T-helper 2 cell treated with Interferon-gamma antibody and Interleukin-4, amounts not matched to agents 5 μg/mL and 100 μg/mL, for 36 hours (primary cell): ENCODE measurements at places on chromosomes 5 and 9.

DNA sequence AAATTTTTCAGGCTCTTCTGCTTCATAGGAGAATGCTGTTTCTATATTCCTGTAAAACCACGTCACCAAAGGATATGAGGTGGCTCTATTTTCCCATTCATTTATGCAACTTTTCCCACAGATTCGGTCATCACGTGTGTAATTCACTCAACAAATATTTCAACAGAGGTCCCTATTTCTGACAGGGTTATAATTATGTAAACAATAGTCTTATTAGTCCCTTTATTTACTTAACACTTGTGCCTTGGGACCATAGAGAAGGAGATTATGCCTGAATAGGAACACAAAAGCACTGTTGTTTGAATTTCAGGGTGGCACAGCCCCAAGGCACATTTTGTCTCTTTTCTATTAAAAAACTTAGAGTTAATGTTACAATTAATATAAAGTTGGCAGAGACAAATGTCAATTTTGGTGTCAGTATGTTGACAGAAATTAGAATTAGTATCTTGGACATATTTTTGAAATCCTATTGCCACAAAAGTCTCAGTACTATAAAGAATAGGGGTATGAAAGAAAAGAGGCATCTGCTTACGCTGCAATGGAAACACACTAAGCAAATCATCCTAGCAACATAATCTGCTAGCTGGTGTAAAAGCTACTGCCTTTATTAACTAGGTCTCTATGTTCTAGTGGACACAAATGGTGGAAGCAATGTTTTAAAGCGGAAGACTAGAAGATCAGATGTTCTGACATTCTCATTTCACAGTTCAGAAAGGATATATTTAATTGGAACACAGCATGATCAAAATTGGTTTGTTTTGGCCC is 229.1 kb upstream of the TBCA start:
- H3K27me3 ChIP-seq = no peaks in the 10 kb centered on the region
- H3K27ac ChIP-seq = no peak overlapping the region
- DNase-seq = no peak
- no peak overlapping the region for H3K4me3 ChIP-seq

DNA sequence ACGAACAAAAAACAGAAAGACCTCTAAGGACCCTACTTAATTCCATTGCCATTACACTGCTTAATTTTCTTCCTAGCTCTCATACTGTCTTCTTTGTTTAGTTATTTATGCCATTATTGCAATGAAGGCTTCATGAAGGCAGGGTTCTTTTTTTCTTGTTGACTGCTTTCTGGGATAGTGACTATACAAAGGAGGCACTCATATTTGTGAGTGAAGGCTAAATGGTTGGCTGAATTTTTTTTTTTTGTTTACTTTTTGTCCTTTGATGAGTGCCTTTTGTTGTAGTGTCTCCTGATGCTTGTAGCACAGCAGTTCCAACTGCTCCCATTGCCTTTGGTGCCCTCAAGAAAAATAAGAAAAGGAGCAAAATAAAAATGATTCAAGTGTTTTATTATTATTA is 17.8 kb downstream of the CTNNA1 start:
- no peak overlapping the region for H3K27ac ChIP-seq
- no peaks in the 10 kb centered on the region for H3K27me3 ChIP-seq
- H3K36me3 ChIP-seq = no peaks in the 10 kb centered on the region
- peaks cover 2% of the 10 kb centered on the region for H3K4me1 ChIP-seq

DNA sequence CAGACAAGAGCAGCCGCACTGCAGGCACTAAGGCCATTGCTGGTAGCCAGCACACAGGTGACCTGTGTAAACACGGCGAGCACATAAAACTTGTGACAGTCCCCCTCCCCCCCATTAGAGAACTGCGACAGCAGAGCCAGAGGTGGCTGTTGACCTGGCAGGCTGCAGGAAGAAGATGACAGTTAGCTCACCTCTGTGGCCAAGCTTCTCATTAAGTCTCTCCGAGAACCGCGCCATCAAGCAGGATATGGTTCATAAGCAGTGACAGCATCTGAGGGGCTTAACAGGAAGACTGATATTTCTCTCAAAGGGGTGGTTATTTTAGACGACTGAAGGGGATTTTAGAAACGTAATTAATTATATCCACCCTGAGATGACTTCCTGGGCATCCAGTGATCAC is 5.2 kb downstream of the SURF4 start:
- no peaks in the 10 kb centered on the region for H3K27me3 ChIP-seq
- peaks cover 67% of the 10 kb centered on the region for H3K36me3 ChIP-seq
- H3K4me1 ChIP-seq = peaks cover 50% of the 10 kb centered on the region
- peak overlapping the region; percentile 67 for H3K4me3 ChIP-seq
- no peak for DNase-seq

- DNase-seq = peak; percentile 30
- peaks cover 6% of the 10 kb centered on the region for H3K27me3 ChIP-seq
- no peak overlapping the region for H3K27ac ChIP-seq
- H3K4me3 ChIP-seq = no peak overlapping the region
- H3K4me1 ChIP-seq = no peaks in the 10 kb centered on the region
These were observed 36.4 kb downstream of the GLT6D1 start for GRCh38 chr9:135602789-135603481.

DNA sequence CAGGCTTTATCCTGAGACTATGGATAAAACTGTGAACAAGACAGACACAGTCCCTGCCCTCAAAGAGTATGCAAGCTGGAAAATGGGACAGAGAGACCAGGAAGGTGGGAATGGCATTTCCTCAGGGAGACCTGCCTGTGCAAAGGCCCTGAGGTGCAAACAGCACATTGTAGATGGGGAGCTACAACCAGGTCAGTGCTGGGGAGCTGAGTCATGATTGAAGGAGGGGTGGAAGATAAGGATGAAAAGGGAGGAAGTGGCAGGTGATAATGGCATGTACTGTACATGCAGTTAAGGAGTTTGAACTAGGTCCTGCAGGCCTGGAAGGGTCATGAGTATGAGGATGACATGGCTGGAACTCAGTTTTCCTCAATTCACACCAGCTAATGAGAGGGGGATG is 75.5 kb upstream of the BOD1 start:
- no peak overlapping the region for H3K27ac ChIP-seq
- H3K4me3 ChIP-seq = no peak overlapping the region
- H3K4me1 ChIP-seq = no peaks in the 10 kb centered on the region
- no peak for DNase-seq
- no peaks in the 10 kb centered on the region for H3K36me3 ChIP-seq

DNA sequence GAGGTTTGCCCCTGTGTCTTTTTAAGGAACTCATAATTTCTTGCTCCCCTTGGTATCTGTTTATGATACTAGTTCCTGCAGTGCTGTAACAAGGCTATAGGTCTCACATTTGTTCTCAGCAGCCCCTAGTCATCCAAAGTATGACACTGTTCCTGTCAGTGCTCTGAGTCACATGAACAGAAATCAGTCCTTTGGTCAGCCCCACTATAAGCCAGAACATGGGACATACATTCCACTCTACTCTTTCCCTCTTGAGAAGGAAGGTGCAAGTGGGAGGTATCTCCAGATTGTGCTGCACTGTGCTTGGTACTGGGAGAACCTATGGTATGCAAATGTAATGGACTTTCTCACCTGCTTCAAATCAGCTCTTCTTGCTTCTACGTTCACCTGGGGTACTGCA is 87.0 kb downstream of the IARS1 start:
- no peaks in the 10 kb centered on the region for H3K27me3 ChIP-seq
- no peaks in the 10 kb centered on the region for H3K4me1 ChIP-seq
- peaks cover 33% of the 10 kb centered on the region for H3K36me3 ChIP-seq

DNA sequence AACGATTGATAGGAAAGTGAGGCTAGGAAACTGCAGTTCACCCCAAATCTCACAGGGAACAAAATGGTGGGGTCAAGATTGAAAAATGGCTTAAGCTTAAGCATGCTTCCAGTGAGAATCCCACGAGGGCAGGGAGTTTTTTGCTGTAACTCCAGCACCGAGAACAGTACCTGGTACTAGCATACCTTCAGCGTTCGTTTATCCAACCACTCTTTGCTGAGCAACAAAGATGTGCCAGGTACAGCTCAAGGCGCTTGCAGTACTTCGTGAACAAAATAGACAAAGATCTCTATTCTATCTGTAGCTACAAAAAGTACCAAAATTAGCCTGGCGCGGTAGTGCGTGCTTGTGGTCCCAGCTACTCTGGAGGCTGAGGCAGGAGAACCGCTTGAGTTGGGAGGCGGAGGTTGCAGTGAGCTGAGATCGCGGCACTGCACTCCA is 778 bp upstream of the PPP6C start:
- H3K27me3 ChIP-seq = no peaks in the 10 kb centered on the region
- peak overlapping the region; percentile 90 for H3K27ac ChIP-seq
- H3K36me3 ChIP-seq = peaks cover 5% of the 10 kb centered on the region

DNA sequence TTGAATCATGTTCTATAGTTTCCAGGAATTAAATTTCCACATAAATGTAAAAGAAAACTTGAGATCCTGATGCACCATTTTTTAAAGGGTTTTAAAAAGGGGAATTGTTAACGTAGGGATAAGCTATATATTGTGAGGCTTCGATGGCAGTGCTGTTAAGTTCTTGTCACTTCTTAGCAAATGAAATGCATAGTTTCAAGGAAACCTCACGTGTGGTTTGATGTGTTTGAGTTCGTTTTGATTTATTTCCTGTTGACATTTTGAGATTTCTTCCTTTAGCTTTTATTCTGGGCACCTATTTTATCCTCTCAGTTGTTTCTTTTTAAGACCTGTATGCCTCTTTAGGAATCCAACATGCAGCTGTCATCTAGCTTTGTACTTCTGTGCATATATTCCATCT is 301.0 kb downstream of the DOCK8 start:
- H3K27me3 ChIP-seq = peaks cover 7% of the 10 kb centered on the region
- DNase-seq = no peak
- no peak overlapping the region for H3K27ac ChIP-seq
- H3K36me3 ChIP-seq = peaks cover 2% of the 10 kb centered on the region
- H3K4me1 ChIP-seq = peaks cover 14% of the 10 kb centered on the region
- H3K4me3 ChIP-seq = no peak overlapping the region

DNA sequence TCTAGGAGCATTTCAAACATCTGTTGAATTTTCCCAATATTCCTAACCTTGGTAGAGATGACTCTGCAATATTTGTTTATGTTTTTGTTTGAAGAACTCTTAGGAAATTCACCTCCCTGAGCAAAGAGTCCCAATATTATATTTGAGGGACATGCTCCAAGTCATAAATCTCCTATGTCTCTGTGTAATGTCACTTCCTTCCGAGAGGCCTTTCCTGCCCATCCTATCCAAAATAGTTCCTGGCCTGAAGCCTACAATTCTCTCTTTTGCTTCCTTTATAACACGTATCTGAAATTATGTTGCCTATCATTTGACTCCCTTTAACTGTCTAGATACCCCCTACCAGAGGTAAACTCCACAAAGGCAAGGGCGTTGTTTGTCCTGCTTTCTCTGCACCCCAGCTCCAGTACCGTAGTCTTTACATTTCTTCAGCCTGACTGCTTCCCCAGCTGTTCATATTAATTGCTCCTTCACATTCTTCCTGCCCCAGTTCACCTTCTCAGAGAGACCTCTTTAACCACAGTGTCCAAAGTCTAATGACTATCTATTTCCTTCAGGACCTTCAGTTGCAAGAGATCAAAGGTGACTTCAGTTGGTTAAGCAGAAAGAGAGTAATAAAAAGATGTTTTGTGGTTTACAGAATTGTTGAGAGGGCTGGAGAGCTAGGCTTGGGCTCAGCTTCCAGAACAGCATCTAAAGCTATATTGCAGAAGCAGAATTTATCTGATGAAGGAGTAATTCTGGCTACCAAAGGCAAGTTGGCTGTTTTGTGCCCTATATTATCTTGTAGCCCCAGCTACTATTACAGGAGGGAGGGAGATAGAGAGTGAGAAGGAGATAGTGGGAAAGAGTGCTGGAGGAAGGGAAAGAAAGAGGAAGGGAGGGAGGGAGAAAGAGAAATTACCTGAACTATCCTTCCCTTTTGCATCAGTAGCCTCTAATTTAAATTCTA is 109.3 kb upstream of the TMEM161B start:
- H3K27ac ChIP-seq = no peak overlapping the region
- no peaks in the 10 kb centered on the region for H3K27me3 ChIP-seq
- no peak overlapping the region for H3K4me3 ChIP-seq
- no peaks in the 10 kb centered on the region for H3K36me3 ChIP-seq
- no peak for DNase-seq
- peaks cover 3% of the 10 kb centered on the region for H3K4me1 ChIP-seq

GRCh38 chr9:116058421-116058820 is 95.2 kb upstream of the PAPPA start:
- H3K27ac ChIP-seq = no peak overlapping the region
- H3K27me3 ChIP-seq = no peaks in the 10 kb centered on the region
- H3K4me1 ChIP-seq = no peaks in the 10 kb centered on the region

- peaks cover 77% of the 10 kb centered on the region for H3K27me3 ChIP-seq
- H3K36me3 ChIP-seq = no peaks in the 10 kb centered on the region
- H3K27ac ChIP-seq = no peak overlapping the region
- no peak for DNase-seq
- H3K4me3 ChIP-seq = no peak overlapping the region
These were observed 11.1 kb downstream of the BARX1 start for GRCh38 chr9:93944011-93944410.

- H3K4me1 ChIP-seq = peaks cover 6% of the 10 kb centered on the region
- H3K36me3 ChIP-seq = no peaks in the 10 kb centered on the region
- DNase-seq = no peak
- peaks cover 9% of the 10 kb centered on the region for H3K27me3 ChIP-seq
- no peak overlapping the region for H3K27ac ChIP-seq
These were observed 26.3 kb downstream of the ACSL6 start for GRCh38 chr5:131984956-131985665.

- H3K27ac ChIP-seq = no peak overlapping the region
- DNase-seq = no peak
- no peaks in the 10 kb centered on the region for H3K27me3 ChIP-seq
- no peak overlapping the region for H3K4me3 ChIP-seq
- H3K36me3 ChIP-seq = no peaks in the 10 kb centered on the region
These were observed 403.6 kb upstream of the TUSC1 start for GRCh38 chr9:26081847-26082246.

- H3K27ac ChIP-seq = no peak overlapping the region
- DNase-seq = no peak
- H3K4me1 ChIP-seq = no peaks in the 10 kb centered on the region
- no peaks in the 10 kb centered on the region for H3K27me3 ChIP-seq
- no peaks in the 10 kb centered on the region for H3K36me3 ChIP-seq
- no peak overlapping the region for H3K4me3 ChIP-seq
These were observed 136.3 kb downstream of the TMEM232 start for GRCh38 chr5:110590187-110590586.

GRCh38 chr5:90050103-90050502 is 359.5 kb downstream of the CETN3 start:
- H3K27ac ChIP-seq = no peak overlapping the region
- DNase-seq = no peak
- no peak overlapping the region for H3K4me3 ChIP-seq

- peaks cover 5% of the 10 kb centered on the region for H3K27me3 ChIP-seq
- no peaks in the 10 kb centered on the region for H3K4me1 ChIP-seq
- H3K27ac ChIP-seq = no peak overlapping the region
These were observed 40.2 kb downstream of the MRPL36 start for GRCh38 chr5:1759378-1759970.

DNA sequence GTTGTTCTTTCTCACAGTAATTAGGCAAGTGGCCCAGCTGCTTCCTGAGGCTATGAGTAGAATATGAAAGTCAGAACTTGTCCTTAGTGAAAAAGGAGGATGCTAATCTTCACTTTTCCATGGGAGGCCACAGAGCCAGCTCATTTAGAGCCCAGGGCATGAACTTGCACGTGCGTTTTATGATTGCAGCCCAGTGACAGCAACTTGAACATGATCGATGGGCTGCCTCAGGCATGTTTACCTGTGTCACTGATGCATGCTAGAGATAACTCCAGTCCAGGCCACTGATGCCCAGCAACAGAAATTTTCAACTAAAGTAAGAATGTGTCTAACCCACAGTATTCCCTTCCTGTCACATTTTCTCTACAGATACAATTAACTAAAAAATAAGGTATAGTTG is 179.3 kb downstream of the CTNND2 start:
- no peaks in the 10 kb centered on the region for H3K27me3 ChIP-seq
- no peak overlapping the region for H3K4me3 ChIP-seq
- H3K4me1 ChIP-seq = no peaks in the 10 kb centered on the region
- H3K36me3 ChIP-seq = no peaks in the 10 kb centered on the region
- H3K27ac ChIP-seq = no peak overlapping the region
